ENCODE measurements at places on chromosomes 11 and 22. TPM values are rescaled to one million over a fixed set of nuclear protein-coding genes. Genes with fewer than 3 reads are reported as not detected.

PNPLA5 gene
- 0.06 TPM for total RNA-seq

EMID1 gene
- total RNA-seq = 0.42 TPM

CADM1 gene
- total RNA-seq = 24.8 TPM

PNPLA3 gene
- total RNA-seq = 0.65 TPM

RPUSD4 gene
- 17.4 TPM for total RNA-seq

HEPACAM gene
- total RNA-seq = not detected

OR56A1 gene
- not detected for total RNA-seq

CRYBB2 gene
- not detected for total RNA-seq

ELFN2 gene
- 5.6 TPM for total RNA-seq

LRFN4 gene
- 87.5 TPM for total RNA-seq

PATE3 gene
- not detected for total RNA-seq

MUC15 gene
- total RNA-seq = not detected

FOXRED1 gene
- total RNA-seq = 22.8 TPM

ACRV1 gene
- total RNA-seq = 0.12 TPM

Measured in A549 treated with AZD2906 at 1 μM for 4 hours (cell line).